ENCODE measurements at places on chromosomes 4 and X.
A peak's percentile ranks its signal among the peaks of the same experiment; 100 is the strongest.

DNA sequence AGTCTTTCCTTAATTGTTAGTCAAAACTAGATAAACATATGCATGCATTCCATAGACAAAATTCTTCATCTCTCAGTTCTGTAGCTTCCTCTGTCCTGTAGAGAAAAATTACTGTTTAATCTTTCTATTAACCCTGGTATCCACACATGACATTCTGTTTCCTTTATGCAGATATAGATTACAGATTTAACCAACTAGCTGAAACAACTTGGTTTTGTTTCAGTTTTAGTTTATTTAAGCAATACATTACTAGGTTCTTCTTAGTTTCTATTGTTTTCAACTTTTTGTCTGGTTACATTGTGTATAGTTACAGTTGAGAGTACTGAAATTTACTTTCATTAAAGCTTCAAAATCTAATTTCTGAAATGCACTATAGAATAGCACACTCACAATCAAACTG lies 933.9 kb upstream of the EPHA5 start:
- no peak overlapping the region for H3K4me3 ChIP-seq
- H3K27me3 ChIP-seq: no peaks in the 10 kb centered on the region
- H3K36me3 ChIP-seq: no peaks in the 10 kb centered on the region
- no peaks in the 10 kb centered on the region for H3K4me1 ChIP-seq
- no peak for DNase-seq
- H3K27ac ChIP-seq: no peak overlapping the region

- H3K27ac ChIP-seq: no peak overlapping the region
- no peak for DNase-seq
- H3K4me3 ChIP-seq: no peak overlapping the region
- H3K36me3 ChIP-seq: peaks cover 5% of the 10 kb centered on the region
- H3K27me3 ChIP-seq: no peaks in the 10 kb centered on the region
Measured at GRCh38 chr4:148060264-148061140, 328.6 kb downstream of the ARHGAP10 start.

GRCh38 chr4:79273915-79274314 lies 51.9 kb downstream of the NAA11 start:
- H3K27me3 ChIP-seq: no peaks in the 10 kb centered on the region
- DNase-seq: no peak
- no peak overlapping the region for H3K27ac ChIP-seq
- H3K4me3 ChIP-seq: no peak overlapping the region
- H3K4me1 ChIP-seq: peaks cover 3% of the 10 kb centered on the region

DNA sequence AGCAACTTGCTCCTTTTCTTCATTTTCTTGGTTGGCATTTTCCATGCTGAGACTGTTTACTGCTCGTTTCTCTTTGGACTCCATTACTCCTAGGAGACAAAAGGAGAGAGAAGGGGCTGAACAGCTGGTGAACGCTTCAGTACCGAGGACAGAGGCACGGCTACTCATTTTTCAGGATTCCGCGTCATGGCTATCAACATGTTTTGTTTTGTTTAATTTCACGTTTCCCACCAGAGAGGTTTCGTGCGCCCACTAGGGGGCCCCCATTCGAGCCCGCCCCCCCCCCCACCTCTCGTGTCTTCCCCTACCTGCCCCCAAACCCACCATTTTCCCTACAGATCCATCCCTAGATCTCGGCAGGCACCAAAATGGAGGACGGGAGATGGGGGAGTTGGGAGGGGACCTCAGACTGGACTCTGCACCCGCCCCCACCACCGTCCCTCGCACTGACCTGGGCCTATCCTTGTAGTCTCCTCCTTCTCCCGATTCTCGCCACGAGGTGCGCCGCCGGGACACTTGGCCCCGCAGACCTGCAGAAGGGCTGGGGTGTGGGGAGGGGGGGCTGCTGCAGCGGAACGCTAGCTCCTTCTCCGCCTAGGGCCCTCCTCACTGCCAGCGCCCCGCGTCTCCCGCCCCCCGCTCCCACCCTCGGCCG lies 653 bp downstream of the BEX1 start:
- peak overlapping the region; percentile 28 for H3K4me3 ChIP-seq
- H3K36me3 ChIP-seq: no peaks in the 10 kb centered on the region
- H3K27me3 ChIP-seq: no peaks in the 10 kb centered on the region
- H3K4me1 ChIP-seq: no peaks in the 10 kb centered on the region
- no peak overlapping the region for H3K27ac ChIP-seq

DNA sequence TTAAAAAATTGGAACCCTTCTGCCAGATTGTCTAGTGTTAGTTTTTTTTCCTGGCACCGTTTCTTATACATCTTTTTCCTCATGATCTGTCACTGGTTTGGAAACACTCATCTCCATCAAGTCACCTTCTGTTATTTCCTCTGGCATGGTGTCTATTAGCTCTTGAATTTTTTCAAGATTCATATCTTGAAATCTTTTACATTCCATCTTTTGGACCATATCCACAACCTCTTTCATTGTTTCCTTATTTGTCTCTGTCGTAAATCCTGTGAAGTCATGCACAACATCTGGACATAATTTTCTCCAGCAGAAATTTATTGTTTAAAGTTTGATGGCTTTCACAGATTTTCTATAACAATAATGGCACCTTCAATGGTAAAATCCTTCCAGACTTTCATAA lies 10.2 kb upstream of the TMEM185A start:
- H3K27me3 ChIP-seq: no peaks in the 10 kb centered on the region
- H3K4me3 ChIP-seq: no peak overlapping the region
- H3K4me1 ChIP-seq: no peaks in the 10 kb centered on the region

DNA sequence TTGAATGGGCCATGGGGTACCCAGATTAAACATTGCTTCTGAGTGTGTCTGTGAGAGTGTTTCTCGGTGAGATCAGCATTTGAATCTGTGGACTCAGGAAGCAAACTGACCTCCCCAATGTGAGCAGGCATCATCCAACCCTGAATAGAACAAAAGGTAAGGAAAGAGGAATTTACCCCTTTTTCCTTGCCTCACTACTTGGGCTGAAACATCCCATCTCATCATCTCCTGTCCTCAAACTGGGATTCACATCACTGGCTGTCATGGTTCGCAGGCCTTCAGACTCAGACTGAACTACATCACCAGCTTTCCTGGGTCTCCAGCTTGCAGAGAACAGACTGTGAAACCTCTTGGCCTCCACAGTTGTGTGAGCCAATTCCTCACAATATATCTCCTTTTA lies 47.1 kb downstream of the TEC start:
- H3K4me3 ChIP-seq: no peak overlapping the region
- no peak for DNase-seq
- no peaks in the 10 kb centered on the region for H3K4me1 ChIP-seq
- H3K36me3 ChIP-seq: no peaks in the 10 kb centered on the region
- no peak overlapping the region for H3K27ac ChIP-seq
- H3K27me3 ChIP-seq: no peaks in the 10 kb centered on the region

DNA sequence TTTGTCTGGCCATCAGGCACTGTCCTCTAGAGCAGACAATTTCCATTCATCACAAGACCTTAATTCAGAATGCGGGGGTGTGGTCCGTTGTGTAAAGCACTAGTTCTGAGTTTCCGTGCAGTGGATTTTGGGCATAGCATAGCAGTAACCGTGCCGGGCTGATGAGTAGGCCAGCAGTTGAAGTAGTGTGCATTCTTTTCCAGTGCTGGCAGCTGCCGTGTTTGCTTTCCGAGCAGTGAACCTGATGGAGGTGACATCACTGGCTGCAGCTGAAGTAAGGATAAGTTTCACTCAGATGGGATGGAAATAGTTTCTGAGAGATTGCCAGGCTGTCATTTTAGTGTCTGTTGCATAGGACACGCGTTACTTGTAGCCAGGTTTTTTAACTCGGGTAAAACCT lies 107.0 kb upstream of the STIM2 start:
- peak; percentile 21 for DNase-seq
- no peaks in the 10 kb centered on the region for H3K27me3 ChIP-seq
- no peak overlapping the region for H3K27ac ChIP-seq
- H3K4me1 ChIP-seq: no peaks in the 10 kb centered on the region

GRCh38 chrX:10952619-10953018 lies 158.5 kb upstream of the HCCS start:
- no peaks in the 10 kb centered on the region for H3K4me1 ChIP-seq
- no peaks in the 10 kb centered on the region for H3K27me3 ChIP-seq
- no peaks in the 10 kb centered on the region for H3K36me3 ChIP-seq

DNA sequence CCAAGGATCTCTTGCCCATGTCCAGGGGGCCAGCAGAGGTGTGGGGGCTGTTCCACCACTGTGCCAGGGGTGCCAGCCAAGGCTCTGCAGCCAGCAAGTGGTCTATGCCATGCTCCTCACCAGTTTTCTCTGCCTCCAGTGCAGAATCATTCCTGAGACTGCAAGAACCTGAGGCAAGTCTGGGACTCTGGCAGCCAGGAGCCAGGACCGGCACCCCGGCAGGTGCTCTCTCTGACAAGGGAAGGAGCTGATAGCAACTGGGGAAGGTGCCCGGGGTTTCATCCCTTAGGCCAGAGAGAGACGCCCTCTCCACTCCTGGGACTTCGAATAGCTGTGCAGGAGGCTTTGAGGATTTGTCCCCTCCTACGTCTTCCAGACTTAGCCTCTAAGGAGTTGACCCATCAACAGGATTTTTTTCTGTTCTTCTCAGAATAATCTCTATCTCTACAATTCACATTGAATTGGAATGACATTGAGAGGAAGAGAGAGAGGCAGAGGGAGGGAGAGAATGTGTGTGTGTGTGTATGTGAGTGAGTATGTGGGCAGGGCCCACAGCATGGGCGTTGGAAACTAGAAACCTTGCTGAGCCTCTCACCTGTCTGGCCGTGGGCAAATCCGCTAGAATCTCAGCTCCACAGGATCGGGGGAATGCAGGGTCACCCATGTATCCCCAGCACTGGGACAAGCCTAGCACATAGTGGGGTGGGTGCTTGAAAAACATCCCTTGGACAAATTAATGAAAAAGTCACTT lies 74.5 kb upstream of the AFAP1 start:
- H3K4me3 ChIP-seq: no peak overlapping the region
- H3K4me1 ChIP-seq: no peaks in the 10 kb centered on the region
- peak; percentile 13 for DNase-seq
- H3K27ac ChIP-seq: no peak overlapping the region
- peaks cover 2% of the 10 kb centered on the region for H3K27me3 ChIP-seq
- H3K36me3 ChIP-seq: no peaks in the 10 kb centered on the region
